Dermis lymphatic vessel endothelial cell (primary cell): ENCODE measurements at places on chromosomes 1 and 21. TPM values are rescaled to one million over a fixed set of nuclear protein-coding genes. Genes with fewer than 3 reads are reported as not detected.

Gene CYP4A22
- not detected in 2 replicates for total RNA-seq

Gene FBXO2
- 1.4 and 1.6 TPM in 2 replicates for total RNA-seq

Gene CLCA1
- not detected in 2 replicates for total RNA-seq

Gene VTCN1
- total RNA-seq = not detected in 2 replicates

Gene PADI2
- total RNA-seq = under 0.01 and 0.33 TPM in 2 replicates

Gene VPS13D
- 25.8 and 28.5 TPM in 2 replicates for total RNA-seq

Gene YY1AP1
- total RNA-seq = 49.5 and 51.7 TPM in 2 replicates

Gene LHX8
- not detected in 2 replicates for total RNA-seq

Gene THEM5
- 0.33 and 0.34 TPM in 2 replicates for total RNA-seq

Gene LEFTY1
- not detected in 2 replicates for total RNA-seq

Gene RGS4
- 1.2 and 12.6 TPM in 2 replicates for total RNA-seq

Gene KRTAP19-3
- not detected in 2 replicates for total RNA-seq

Gene OR2T33
- total RNA-seq = not detected in 2 replicates

Gene ARTN
- total RNA-seq = not detected in 2 replicates

Gene ITLN2
- total RNA-seq = 0.09 TPM in 1 of 2 replicates, not detected in the other

Gene C1orf226
- total RNA-seq = under 0.01 TPM in 2 replicates

Gene FOXJ3
- 21.0 and 21.5 TPM in 2 replicates for total RNA-seq

Gene ZBTB8A
- total RNA-seq = 9.0 and 11.5 TPM in 2 replicates

Gene CA14
- not detected in 2 replicates for total RNA-seq

Gene HSD11B1
- not detected in 2 replicates for total RNA-seq

Gene PLPPR5
- total RNA-seq = not detected in 2 replicates

Gene IL24
- not detected in 2 replicates for total RNA-seq

Gene PKLR
- not detected in 2 replicates for total RNA-seq

Gene HES4
- 23.6 and 33.8 TPM in 2 replicates for total RNA-seq

Gene KCND3
- total RNA-seq = 0.09 and 1.3 TPM in 2 replicates

Gene LRRN2
- total RNA-seq = not detected in 2 replicates

Gene MEX3A
- total RNA-seq = 2.9 and 4.8 TPM in 2 replicates

Gene KCNA2
- under 0.01 TPM in 1 of 2 replicates, not detected in the other for total RNA-seq

Gene ZBTB8B
- under 0.01 TPM in 2 replicates for total RNA-seq

Gene TAS1R1
- total RNA-seq = not detected in 2 replicates

Gene HRNR
- not detected in 2 replicates for total RNA-seq

Gene SH2D5
- total RNA-seq = 0.11 and 0.17 TPM in 2 replicates

Gene S100A3
- total RNA-seq = 0.26 and 1.3 TPM in 2 replicates

Gene NPL
- 2.4 and 6.0 TPM in 2 replicates for total RNA-seq

Gene SOX13
- 5.4 and 6.5 TPM in 2 replicates for total RNA-seq

Gene LEFTY2
- not detected in 2 replicates for total RNA-seq

Gene AMY1B
- total RNA-seq = not detected in 2 replicates

Gene LCE1D
- not detected in 2 replicates for total RNA-seq

Gene OLFML3
- total RNA-seq = 1.4 and 10.0 TPM in 2 replicates
